ENCODE measurements at places on chromosomes 16 and 17.
A peak's percentile ranks its signal among the peaks of the same experiment; 100 is the strongest.

DNA sequence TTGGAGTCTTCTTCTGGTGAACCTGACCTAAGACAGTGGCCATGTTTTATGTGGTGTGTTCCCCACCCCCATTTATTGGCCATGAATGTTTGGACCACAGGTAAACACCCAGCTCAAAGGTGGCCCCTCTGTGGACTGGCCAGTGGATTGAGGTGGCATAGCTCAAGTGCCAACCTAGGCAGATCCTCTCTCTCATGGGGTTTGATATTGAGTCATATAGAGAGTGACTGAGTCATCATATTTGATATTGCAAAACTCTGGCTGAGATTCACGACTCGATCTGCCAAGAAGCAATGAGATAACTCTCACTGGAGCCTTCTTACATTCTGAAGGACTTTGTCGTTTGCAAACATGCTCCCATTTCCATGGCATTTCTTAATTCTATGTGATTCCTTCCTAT lies 10.5 kb upstream of the TEKT3 start:
- DNase-seq = no peak

- DNase-seq = no peak
Observed at GRCh38 chr17:81176666-81177065, 10.6 kb upstream of the AATK start.

GRCh38 chr17:10737736-10738135 lies 7.9 kb upstream of the TMEM220 start:
- DNase-seq = no peak

DNA sequence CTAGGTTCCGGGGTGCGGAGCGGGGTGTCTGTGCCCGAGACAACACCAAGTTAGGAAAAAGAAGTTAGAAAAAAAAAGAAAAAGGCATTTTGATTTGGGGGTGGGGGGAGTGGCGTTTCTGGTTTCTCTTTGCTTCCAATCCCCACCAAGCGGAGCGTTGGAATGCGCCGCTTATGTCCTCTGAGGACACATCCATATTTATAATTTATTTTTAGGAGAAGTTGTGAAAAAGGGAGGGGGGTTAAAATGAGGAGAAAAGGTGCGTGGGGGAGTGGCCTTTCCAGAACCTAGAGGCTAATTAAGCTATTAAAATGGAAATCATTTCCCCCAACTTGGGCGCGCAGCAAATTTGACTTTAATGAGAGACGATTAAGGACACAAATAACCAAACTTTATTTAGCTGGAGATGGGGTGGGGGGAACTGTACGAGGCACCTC lies 232.1 kb downstream of the MRTFB start:
- DNase-seq = no peak

DNA sequence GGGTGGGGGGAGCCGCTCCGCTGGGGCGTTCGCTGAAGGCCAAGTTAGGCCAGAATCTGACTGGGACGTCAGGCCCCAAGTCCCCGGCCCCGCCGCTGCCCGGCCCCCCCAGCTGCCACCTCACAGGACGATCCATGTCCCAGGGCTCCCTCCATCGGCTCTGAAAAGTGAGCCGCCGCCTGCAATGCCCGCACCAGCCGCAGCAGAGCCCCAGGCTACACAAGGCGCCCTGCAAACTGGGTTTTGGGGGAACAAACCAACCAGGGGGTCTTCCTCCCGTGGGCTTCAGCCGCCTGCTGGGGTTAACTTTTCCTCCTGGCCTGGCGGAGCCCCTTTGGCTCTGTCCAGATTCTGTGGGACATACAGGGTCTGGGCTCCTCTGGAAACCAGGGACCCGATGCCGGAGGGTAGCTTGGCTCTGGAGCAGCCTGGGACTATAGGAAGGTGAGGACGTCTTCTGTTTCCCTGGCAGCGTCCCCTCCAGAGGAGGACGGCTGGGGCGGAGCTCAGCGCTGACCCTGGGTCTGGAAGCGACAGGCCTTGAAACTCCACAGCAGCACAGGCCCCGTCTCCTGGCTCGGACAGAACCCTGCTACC lies 835 bp downstream of the NME4 start:
- no peak for DNase-seq

- no peak for DNase-seq
Observed at GRCh38 chr17:31093866-31094599, 744 bp upstream of the NF1 start.

- DNase-seq = no peak
Observed at GRCh38 chr16:2029350-2029749, 2.6 kb downstream of the NHERF2 start.

DNA sequence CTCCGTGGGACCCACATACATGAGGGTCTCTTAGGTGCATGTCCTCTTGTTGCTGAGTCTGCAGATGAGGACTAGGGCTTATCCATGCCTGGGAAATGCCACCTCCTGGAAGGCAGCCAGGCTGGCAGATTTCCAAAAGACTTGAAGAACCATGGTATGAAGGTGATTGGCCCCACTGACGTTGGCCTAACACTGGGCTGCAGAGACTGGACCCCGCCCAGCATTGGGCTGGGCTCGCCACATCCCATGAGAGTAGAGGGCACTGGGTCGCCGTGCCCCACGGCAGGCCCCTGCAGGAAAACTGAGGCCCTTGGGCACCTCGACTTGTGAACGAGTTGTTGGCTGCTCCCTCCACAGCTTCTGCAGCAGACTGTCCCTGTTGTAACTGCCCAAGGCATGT lies 38.2 kb upstream of the IL21R start:
- DNase-seq = no peak

GRCh38 chr17:27452828-27453227 lies 3.4 kb upstream of the KSR1 start:
- DNase-seq = no peak

GRCh38 chr16:13492046-13492445 lies 427.9 kb upstream of the ERCC4 start:
- no peak for DNase-seq

- no peak for DNase-seq
Observed at GRCh38 chr17:41633556-41634199, 9.3 kb upstream of the KRT17 start.

DNA sequence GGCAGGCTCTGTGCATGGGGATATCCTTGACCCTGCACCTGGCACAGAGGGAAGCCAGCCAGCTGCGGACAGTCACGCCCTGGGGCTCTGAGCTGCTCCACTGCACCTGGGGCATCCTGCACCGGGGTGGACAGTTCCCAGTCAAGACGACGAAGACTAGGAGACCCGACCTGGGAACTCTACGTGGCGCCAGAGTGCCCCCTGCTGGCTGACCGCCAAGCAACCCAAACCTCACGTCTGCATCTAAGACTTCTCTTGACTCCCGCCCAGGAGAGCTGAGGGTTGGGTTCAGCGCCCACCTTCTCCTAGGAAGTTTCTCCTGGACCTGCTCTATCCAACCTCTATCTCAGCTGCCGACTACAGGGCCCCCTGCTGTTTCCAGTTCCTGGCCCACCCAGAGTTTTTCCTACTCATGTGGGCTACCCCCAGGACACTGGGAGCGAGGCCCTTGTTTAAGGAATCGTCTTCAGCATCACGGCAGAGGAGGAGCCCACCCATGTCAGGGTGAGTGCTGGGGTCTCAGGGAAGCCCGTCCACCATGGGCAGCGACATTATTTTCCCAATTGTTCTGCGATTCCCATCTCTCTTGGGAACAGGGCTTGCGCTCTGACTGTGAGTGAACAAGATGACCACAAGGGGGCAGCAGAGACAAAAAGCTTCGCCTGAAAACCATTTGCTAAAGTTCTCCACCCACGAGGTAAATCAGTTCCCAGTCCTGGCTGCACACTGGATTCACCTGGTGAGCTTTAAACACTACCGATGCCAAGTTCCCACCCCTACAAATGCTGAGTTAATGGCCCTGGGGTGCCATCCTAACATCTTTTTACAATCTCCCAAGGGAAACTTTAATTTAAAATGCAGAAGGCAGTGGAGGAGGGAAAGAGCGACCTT lies 29.3 kb downstream of the TLE7 start:
- peak; percentile 29 for DNase-seq

DNA sequence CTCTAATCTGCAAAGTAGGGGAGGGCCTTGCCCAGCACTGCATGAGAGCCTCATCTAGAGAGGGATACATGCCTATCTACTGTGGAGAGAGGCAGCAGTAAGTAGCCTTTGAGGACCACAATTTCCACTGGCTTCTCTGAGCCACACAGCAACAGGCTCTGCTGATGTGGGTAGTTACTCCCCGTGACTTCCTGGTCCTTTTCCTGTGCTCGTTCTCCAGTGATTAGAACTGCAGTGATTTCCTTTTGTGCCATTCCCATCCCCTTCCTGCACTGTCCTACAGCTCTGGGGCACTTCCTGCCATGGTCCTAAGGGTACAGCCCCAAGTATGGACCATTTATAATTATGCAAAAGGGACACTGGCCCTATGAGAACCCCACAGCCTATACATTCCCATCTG lies 3.0 kb downstream of the PLSCR3 start:
- DNase-seq = no peak

DNA sequence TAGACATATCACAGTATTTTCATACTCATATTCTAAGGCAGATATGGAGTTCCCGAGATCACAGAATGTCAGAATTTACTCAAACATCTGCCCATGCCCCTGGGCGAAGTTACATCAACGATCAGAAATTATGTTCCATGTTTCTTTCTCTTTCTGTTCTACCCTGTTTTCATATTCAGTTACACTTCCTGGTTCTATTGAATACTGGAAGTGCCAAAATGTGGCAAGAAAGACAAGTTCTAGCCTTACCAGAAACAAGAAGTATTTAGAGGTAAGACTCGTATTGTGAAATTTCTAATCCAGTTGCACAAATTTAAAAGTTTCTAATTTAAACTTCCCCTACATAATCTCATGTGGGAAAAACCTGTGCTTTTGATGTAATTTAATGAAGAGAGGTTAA lies 36.1 kb downstream of the KCNJ2 start:
- no peak for DNase-seq

DNA sequence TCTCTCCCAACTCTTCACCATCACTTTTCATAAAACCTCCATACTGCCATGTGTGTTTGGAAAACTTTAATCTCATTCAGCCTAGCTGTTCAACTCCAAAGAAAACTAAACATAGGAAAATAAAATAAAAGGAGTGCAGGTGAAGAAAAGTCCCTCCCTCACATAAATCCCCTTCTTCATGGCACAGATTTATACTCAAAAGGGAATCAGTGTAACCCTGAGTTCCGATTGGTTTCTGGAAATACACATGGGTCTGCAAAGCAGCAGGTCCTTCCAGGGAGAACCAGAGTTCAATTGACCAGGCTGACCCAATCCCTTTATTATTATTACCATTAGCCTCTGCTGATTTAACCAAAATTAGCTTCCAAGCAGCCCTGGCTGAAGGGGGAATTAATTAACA lies 8.9 kb upstream of the HOXB2 start:
- DNase-seq = no peak

- no peak for DNase-seq
Observed at GRCh38 chr17:47763913-47764582, 31.0 kb downstream of the TBX21 start.

DNA sequence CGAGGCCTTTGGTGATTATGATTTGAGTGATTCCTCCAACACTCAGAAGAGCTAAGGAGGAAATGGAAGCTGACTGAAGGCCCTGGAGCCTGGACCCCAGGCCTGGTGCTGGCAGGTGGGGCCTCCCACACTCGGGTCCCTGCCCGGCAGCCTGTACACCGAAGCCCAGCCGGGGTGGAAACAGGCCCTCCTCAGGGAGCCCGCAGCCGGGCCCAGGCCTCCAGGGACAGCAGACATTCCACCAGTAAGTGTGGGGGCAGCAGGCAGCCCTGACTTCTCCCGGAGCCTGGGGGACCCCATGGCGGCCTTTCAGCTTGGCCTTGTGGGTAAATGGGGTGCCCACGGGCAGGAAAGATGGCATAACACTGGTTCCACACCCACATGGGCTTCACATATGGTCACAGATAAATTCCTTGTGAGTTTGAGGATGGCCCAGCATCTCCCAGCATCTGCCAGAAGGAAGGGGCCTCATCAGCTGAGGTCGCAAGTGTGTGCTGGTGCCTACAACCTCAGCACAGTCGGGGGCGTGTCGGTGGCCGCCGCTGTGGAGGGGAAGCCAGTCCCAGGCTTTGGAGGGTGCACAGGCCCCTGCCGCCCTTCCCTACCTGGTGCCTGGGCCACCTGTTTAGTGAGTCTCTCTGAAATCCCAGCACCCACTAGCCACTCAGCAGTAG lies 29.2 kb upstream of the SLC38A10 start:
- DNase-seq = no peak

GRCh38 chr17:42937712-42938596 lies 26.3 kb downstream of the AARSD1 start:
- no peak for DNase-seq

DNA sequence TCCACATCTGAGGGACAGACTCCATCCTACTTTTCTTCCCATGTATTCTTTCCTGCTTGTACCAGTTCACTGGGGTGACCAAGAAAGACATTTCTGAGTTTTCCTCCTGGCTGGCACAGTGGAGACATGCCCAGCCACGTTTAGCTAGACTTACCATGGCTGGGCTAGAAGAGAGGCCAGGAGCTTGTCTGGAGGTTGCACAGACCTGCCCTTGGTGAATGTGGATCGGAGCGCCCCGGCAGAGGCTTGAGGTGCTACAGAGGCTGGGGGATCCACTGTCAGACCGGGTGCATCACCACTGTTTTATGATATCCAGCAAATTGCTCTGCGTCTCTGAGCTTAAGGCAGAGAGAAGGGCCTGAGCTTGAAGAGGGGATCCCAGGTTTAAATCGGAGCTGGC lies 3.5 kb downstream of the IL4R start:
- no peak for DNase-seq

DNA sequence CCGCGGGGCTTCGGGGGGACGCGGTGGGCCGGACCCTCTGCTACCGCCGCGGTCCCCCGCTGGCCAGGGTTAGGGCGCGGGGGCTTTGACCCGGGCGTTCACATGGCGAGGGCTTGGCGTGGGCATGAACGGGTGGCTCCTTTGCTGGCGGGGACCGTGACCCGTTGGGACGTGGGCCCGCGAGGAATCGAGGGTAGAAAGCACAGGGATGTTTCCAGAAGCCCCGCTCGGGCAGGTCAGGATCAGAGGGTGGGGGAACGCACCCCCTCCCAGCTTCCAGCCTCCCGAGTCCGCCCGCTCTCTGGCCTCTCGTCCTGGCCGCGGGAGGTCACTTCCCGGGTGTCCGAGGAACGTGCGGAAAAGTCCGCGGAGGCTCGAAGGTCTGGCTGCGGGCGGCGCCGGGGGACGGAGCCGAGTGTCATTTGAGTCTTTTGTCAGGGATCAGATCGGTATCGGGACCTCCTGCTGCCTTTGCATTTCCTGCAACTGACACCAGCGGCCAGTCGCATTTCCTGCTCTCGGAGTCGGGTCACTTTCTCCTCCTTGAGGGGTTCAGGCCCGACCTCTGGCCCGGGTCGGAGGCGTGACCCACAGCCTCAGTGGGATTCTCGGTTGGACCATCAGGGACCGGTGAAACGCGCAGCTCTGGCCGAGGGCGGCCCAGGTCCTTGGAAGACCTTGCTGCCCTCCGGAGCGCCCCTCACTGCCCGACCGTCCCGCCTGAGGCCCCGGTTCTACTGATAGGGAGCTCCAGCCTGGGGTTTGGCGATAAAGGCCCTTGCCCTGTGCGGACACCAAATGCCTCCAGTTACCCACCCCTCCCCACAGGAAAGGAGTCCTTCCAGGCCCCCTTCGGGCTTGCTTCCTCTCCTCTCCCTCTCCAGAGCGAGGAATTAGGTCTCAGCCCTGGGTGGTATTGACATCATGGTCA lies 702 bp upstream of the WNT3 start:
- DNase-seq = no peak

- DNase-seq = no peak
Observed at GRCh38 chr16:88116121-88116520, 164.9 kb downstream of the BANP start.

- no peak for DNase-seq
Observed at GRCh38 chr17:77637818-77638575, 320.5 kb upstream of the TNRC6C start.

- no peak for DNase-seq
Observed at GRCh38 chr17:47975189-47975822, 4.4 kb downstream of the CDK5RAP3 start.

GRCh38 chr17:3681565-3681964 lies 13.0 kb downstream of the EMC6 start:
- no peak for DNase-seq
